H9 (cell line): ENCODE measurements at places on chromosomes 5 and 9.

DNA sequence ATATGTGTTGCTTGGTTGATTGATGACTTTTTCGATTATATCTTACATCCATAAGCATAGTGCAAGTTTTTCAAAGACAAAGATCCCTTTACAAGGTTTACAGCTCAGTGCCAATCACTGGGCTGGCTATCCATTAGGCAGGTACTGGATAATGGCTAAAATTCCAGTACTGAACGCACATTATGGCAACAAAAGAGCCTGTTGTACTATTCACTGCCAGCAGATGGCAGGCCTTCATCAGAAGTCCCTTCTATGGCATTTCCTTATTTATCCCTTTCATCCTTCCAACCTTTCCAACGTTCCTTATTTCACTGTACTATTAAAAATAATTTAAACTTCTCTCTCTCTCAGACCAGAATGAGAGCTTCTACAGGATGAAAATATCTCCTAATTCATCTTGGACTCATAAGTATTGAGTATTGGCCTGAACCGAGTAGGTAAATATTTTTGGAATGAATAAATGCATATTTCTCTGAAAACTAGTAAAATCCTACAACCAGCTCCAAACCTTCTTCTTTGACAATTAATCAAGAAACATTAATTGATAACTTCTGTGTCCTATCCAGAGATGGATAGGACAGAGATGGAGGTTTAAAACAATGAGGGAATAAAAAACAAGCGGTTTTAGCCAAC is 6.7 kb upstream of the WNT8A start:
- DNase-seq = peak; percentile 67

GRCh38 chr5:132480042-132480441 is 10.5 kb downstream of the IRF1 start:
- DNase-seq = no peak

GRCh38 chr5:116652196-116652729 is 77.6 kb upstream of the SEMA6A start:
- peak; percentile 76 for DNase-seq

GRCh38 chr5:63211448-63212132 is 633.0 kb downstream of the LRRC70 start:
- DNase-seq = no peak

DNA sequence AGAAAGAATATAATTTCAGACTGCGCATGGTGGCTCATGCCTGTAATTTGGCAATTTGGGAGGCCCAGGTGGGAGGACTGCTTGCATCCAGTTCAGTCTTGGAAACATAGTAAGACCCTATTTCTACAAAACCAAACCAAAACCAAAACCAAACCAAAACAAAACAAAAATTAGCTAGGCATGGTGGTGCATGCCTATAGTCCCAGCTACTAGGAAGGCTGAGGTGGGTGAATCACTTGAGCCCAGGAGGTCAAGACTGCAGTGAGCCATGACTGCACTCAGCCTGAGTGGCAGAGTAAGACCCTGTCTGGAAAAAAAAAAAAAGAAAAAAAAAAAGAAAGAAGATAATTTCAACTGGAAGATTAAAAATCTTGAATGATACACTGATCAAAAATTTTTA is 137.0 kb upstream of the ACOT12 start:
- no peak for DNase-seq

GRCh38 chr5:154614595-154614994 is 136.6 kb upstream of the HAND1 start:
- DNase-seq = no peak
